ENCODE measurements at places on chromosomes 16 and 17.

DNA sequence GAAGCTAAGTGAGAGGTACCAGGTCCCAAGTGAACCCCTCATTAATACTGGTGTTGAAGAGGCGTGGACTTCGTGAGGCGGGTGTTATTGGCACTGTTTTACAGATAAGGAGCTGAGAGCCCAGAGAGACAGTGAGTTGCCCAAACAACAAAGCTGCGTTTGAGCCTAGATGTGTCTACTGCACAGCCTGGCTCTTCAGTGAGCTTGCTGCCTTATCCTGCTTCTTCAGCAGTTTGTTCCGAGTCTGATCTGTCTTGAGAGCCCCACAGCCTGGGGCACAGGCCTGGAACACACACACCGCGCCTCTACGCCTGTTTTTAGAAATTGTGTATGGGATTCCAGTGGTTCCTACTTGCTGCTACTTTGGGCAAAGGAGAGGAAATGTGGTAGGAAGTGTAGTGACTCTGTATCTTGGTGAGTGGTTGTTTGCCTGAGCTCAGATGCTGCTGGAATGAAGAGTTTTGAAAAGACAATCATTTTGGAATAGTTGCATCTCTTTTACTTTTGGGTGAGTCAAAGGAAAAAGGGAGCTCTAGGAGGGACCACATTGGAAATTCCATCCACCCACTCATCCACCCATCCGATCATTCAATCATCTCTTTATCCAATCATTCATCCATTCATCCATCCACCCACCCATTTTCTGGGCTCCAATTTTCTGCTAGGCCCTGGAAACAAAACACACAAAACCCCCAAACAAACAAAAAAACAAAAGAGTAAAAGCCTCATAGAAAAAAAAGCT lies 22.3 kb upstream of the PLCG2 start:
- no peak for DNase-seq

GRCh38 chr17:60817192-60817591 lies 139.5 kb downstream of the BCAS3 start:
- DNase-seq = peak; percentile 12

GRCh38 chr16:26316683-26317464 lies 625.1 kb downstream of the HS3ST4 start:
- DNase-seq = no peak

DNA sequence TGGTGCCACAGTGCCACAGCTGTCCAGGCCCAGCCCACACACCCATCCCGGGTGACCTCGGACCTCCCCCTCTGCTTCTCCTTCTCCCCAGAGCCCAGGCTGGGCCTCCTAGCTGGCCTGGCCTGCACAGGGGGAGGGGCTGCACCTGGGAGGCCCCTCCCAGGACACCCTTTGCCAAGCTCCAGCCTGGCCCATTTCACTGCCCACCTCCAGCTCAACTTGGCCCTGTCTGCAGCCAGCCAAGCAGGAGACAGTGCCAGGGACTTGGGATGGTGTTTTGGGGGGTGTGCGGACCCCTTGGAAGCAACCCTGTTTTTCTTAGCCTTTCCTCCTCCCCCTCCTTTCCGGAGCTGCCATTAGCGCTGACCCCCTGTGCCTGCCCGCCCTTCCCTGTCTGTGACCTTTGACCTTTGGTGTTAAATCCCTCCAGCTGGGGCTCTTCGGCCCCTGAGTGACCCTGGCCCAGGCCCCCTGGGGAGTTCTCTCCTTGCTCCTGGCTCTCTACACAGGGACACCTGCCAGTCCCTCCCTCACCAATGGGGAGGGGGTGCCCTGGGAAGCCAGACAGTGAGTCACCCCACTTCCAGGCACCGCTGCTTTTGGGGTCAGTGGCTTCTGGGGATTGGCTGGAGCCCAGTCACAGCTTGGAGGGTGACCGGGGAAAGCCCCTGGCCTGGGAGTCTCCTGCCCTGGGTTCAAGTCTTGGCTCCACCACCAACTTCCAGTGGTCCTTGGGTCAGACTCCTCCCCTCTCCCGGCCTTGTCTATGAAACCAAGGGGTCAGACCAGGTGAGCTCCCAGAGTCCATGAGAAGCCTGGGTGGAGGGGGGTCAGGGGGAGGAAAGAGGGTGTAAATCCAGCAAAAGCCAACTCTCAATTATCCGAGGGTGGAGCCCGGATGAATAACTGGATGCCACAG lies 1.9 kb downstream of the GLIS2 start:
- DNase-seq = no peak

DNA sequence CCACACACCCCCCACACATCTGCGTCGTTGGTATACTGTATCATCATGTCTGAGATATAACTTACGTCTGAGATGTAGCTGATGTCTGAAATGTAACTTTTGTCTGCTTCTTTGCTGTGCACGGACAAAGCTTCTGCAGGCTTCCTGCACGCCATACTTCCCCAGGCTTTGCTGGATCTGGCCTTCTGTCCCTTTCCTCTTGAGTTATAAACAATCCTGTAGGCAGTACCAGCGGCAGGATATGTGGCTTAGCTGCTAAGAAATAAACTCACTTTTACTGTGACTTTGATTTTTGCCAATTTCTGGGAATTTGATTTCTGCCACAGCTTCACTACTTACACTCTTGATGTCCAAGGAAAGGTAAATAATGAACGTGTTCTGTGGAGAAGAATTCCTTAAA lies 184.4 kb downstream of the RPTOR start:
- DNase-seq = no peak

DNA sequence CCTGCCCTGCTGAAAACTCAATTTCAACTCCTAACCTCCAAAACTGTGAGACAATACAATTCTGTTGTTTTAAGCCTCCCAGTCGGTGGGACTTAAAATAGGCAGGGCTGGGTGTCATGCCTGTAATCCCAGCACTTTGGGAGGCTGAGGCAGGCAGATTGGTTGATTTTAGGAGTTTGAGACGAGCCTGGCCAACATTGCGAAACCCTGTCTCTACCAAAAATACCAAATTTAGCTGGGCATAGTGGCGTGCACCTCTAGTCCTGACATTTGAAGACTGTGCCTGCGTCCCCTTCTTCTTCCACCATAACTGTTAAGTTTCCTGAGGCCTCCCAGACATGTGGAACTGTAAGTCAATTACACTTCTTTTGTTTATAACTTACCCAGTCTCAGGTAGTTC lies 36.0 kb upstream of the ATF7IP2 start:
- DNase-seq = no peak

Data from RWPE1 (cell line).